ENCODE measurements at places on chromosomes 16 and 17.

DNA sequence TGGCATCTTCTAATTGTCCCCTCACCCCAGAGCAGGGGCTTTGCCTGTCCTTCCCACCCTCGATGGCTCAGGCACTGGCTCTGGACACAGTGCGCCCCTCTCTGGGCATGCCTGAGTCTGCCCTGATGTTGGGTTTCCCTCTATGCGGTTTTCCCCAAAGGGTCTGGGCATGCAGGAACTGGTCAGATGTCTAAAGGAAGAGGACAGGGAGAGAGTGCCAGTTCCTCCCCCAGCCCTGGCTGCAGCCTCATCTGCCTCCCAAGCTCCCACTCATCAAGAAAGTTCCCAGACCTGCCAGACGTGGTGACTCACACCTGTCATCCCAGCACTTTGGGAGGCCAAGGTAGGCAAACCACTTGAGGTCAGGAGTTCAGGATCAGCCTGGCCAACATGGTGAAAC is 41.3 kb upstream of the PABPN1L start:
- no peak for DNase-seq

DNA sequence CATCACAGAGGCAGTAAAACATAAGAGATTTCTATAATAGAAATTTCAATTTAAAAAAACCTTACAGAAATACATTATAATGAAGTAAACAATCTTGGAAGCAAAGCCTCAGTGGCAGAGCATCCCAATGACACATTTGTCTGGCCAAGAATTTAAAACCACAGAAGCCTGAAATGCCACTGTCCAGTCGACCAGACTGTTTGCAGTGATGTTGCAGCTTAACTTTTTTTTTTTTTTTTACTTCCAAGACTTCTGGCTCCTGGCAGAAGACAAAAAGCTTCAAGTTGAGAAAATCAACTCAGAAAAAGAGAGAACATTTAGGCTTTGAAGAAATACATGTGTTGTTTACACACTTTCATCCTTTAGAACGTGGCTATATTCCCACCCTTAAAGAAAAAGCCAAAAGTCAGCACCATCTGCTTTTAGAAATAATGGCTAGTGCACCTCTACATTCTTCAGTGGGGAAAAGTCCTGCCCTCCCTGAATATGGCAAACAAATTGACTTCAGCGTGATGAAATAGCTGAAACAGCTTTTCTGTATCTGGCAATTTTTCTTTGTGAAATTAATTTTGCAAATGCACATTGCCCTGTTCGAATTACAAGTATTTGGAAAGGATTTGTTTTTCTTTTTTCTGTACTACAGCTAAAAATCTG is 205.5 kb upstream of the MON1B start:
- DNase-seq = no peak

GRCh38 chr17:17289086-17289485 is 8.0 kb upstream of the COPS3 start:
- DNase-seq = no peak

DNA sequence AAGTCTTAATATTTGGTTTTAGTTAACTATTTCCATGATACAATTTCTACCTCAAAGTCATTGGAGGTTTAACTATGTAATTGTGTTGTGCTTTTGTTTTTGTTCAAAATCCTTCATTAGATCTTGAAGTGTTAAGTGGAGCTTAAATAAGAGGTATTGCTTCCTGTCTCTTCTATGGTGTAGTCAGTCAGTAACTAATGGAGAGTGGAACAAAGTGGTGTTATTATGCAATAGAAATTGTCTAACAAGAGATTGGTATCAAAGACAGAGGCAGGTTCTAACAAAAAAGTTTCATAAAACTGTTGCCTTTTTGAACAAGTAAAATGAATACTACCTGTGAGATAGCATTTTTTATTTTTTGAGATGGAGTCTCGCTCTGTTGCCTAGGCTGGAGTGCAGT is 45.2 kb downstream of the GRB7 start:
- no peak for DNase-seq

DNA sequence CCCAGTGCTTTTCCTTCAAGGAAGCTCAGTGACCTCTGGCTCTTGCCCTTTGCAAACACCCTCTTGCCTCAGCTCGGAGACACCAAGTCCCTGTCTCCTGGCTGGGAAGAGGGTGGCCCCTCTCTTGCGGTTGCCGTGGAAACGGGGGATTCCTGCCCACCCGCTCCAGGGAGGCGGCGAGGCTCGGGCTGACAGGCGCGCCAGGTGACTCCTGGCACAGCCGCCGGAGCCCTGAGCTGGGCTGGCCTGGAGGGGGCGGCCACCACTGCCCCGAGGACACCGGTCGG is 71.4 kb downstream of the ABR start:
- no peak for DNase-seq
